Activated T-helper 9 cell treated with anti-CD3 and anti-CD28 coated beads, Interleukin-2, amount 50 U/mL, for 16 hours (primary cell): ENCODE measurements at places on chromosomes 3 and 15.

GRCh38 chr3:16494814-16495431, 18.6 kb downstream of the RFTN1 start:
- no peak for DNase-seq

GRCh38 chr3:23072693-23073092, 130.4 kb upstream of the UBE2E2 start:
- DNase-seq = no peak

GRCh38 chr3:53823026-53823955, 22.9 kb downstream of the CHDH start:
- no peak for DNase-seq

DNA sequence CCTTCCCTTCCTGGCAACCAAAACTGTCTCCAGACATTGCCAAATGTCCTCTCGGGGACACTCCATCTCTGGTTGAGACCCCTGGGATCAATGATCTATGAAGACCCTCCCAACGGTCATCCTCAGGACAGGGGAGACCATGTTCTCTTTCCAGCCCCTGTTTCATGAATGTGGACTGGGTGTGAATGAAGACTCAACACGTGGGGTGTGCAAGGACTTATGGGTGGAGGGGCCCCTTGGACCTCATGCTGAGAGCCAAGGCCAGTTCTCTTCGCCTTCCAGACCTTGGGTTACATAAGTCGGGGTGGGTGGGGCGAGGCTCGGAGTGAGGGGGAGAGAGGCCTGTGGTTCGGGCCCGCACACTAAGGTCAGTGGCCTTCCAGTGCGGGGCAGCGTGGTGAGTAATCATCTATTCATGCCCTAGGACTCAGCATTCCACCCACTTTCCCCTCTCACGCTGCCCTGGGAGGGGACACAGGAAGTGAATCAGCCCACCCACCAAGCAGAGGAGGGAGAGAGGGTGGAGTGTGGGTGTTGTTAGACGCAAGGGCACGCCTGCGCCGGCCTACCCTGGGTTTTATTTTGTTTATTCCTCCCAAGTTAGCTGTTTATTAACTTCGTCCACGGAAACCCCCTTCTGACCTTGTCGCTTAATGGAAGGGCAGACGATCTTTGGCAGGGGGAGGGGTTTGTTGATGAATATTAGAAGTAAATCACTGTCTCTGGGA, 6.7 kb downstream of the PAQR5 start:
- DNase-seq = no peak

DNA sequence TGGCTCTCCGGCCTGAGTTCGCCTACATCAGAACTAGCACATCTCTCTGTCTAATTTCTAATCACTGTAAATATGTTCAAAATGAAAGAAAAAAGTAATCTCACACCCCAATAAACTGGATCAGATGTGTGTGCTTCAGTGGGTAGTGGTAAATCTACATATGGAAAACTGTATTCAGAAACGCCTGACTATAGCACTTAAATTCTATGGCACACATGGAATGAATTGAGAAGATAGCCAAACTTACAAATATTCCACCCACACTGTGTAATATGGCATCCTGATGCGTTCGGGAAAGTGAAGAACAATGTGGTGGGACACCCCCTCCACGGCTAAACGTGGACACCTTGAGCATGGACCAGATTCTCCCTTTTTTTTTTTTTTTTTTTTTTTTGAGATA, 40.6 kb upstream of the BOC start:
- DNase-seq = no peak

DNA sequence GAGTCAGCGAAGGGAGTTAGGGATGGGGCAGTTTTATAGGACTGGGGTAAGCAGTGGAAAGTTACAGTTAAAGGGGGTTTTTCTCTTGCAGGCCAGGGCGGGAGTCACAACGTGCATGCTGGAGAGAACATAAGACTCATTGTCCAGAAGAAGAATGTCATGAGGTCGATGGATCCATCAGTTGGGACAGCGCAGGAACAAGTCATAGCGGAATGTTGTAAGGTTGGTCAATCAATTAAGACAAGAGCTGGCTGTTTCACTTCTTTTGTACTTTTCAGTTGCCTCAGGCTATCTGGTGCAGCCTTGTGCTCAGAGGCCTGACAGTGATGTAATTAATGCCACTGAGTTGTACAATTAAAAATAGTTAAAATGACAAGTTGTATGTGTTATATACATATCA, 165.6 kb downstream of the OCA2 start:
- no peak for DNase-seq

DNA sequence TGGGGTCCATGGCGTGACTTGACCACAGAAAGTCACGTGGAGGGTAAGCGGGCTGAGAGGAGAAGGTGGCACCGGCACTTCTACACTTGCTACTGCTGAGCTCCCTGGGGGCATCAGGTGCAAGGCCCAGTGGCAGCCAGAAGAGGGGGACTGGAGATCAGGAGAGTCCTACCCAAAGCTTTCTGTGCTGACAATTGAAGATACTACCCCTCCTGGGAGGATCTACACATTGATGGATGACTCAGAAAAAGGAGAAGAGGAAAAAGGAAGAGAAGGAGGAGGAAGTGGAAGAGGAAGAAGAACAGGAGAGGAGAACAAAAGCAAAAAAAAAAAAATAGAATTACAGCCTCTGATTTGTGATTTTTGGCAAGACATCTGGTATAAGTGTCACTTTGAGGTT, 41.2 kb downstream of the MYO5C start:
- no peak for DNase-seq

GRCh38 chr15:31327669-31328427, 1.2 kb downstream of the KLF13 start:
- peak; percentile 66 for DNase-seq
